ENCODE measurements at places on chromosomes 11 and 22.
A peak's percentile ranks its signal among the peaks of the same experiment; 100 is the strongest.

- H3K4me3 ChIP-seq, result no peak overlapping the region
- H3K4me1 ChIP-seq, result no peaks in the 10 kb centered on the region
- no peaks in the 10 kb centered on the region for H3K27me3 ChIP-seq
- H3K27ac ChIP-seq, result no peak overlapping the region
- DNase-seq, result no peak
Observed at GRCh38 chr22:24867323-24868022, 61.5 kb downstream of the SGSM1 start.

- H3K27ac ChIP-seq, result no peak overlapping the region
- H3K4me1 ChIP-seq, result no peaks in the 10 kb centered on the region
- no peaks in the 10 kb centered on the region for H3K36me3 ChIP-seq
- H3K4me3 ChIP-seq, result no peak overlapping the region
Observed at GRCh38 chr11:126034039-126034932, 28.4 kb downstream of the CDON start.

GRCh38 chr22:27405672-27406388, 395.7 kb downstream of the MN1 start:
- H3K4me1 ChIP-seq, result no peaks in the 10 kb centered on the region
- H3K36me3 ChIP-seq, result no peaks in the 10 kb centered on the region
- no peak for DNase-seq
- H3K27ac ChIP-seq, result no peak overlapping the region

DNA sequence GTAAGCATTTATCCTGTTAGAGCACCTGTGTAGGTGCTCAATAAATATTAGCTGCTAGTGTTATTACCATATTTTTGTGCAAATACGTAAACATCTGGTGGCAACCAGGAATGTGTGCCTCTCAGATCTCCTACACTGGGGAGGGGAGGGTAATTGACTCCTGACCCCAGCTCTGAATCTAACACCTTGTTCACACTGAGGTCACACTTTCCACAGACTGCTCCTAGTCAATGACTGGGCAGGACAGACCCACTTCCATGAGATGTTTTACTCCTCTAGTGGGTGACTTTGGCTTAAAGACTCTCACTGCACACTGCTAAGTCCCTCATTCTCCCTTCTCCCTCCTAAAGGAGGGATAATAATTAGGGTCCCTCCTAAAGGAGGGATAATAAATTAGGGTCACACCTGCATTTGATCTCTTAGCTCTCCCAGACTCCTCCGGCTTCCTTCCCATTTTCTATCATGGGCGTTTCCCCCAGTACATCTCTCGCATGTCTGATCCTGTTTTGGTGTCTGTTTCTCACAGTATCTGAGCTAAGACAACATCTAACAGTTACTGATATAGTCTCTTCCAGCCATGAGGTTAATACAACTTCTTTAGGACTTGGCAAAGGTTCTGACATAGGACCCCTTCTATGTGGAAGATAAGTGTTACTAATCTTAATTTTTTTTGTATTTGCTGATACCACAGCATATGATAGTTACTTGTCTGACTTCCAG, 8.0 kb downstream of the CSTPP1 start:
- no peaks in the 10 kb centered on the region for H3K27me3 ChIP-seq
- no peak for DNase-seq
- H3K36me3 ChIP-seq, result peaks cover 3% of the 10 kb centered on the region
- H3K4me3 ChIP-seq, result no peak overlapping the region
- H3K4me1 ChIP-seq, result no peaks in the 10 kb centered on the region
- no peak overlapping the region for H3K27ac ChIP-seq

GRCh38 chr11:121717296-121717695, 264.5 kb upstream of the SORL1-AS1 start:
- H3K4me3 ChIP-seq, result no peak overlapping the region
- H3K4me1 ChIP-seq, result peaks cover under 1% of the 10 kb centered on the region
- H3K36me3 ChIP-seq, result no peaks in the 10 kb centered on the region
- DNase-seq, result no peak

- no peak for DNase-seq
- peak overlapping the region; percentile 21 for H3K27ac ChIP-seq
- H3K27me3 ChIP-seq, result no peaks in the 10 kb centered on the region
- H3K4me1 ChIP-seq, result peaks cover 86% of the 10 kb centered on the region
- no peak overlapping the region for H3K4me3 ChIP-seq
Observed at GRCh38 chr22:46730568-46731245, 7.3 kb downstream of the CERK start.

GRCh38 chr11:11569936-11570491, 51.8 kb downstream of the GALNT18 start:
- no peaks in the 10 kb centered on the region for H3K36me3 ChIP-seq
- H3K4me3 ChIP-seq, result no peak overlapping the region
- no peak overlapping the region for H3K27ac ChIP-seq

DNA sequence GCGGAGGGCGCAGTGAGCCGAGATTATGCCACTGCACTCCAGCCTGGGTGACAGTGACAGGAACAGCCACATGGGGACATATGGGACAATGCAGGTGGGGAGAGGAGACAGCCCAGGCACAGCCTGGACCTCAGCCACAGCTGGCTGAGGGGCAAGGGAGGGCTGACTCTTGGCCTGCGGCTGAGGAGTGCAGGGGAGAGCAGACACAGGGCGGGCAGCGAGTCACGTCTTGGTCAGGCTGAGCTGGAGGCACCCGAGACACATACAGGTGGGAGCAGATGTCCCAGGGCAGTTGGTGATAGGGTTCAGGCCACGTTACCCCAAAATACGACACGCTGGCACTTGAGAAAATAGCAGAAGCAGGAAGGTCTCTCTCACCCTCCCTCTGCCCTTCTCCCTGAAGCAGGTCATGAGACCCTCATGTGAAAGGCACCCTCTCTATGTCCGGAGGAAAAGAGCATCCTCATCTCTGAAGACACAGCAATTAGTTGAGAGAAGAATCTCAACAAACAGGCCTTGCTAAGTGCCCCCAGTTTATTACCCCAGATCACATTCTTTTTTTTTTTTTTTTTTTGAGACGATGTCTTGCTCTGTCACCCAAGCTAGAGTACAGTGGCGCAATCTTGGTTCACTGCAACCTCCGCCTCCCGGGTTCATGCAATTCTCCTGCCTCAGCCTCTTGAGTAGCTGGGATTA, 10.5 kb downstream of the KIAA0930 start:
- no peak overlapping the region for H3K27ac ChIP-seq
- H3K4me1 ChIP-seq, result peaks cover 14% of the 10 kb centered on the region
- no peak for DNase-seq
- no peak overlapping the region for H3K4me3 ChIP-seq
- no peaks in the 10 kb centered on the region for H3K27me3 ChIP-seq
- H3K36me3 ChIP-seq, result peaks cover 4% of the 10 kb centered on the region

GRCh38 chr11:55819330-55819729, at the start of gene OR5D18:
Gene OR5D18 (plus strand): TSS chr11:55819630. CDS start chr11:55819630, 0 bp downstream.
- no peaks in the 10 kb centered on the region for H3K4me1 ChIP-seq
- no peak within 1 kb of the TSS for H3K4me3 ChIP-seq
- H3K27me3 ChIP-seq, result no peaks in the 10 kb centered on the region
- DNase-seq, result no peak
- H3K27ac ChIP-seq, result no peak within 1 kb of the TSS

- H3K36me3 ChIP-seq, result no peaks in the 10 kb centered on the region
- no peak overlapping the region for H3K4me3 ChIP-seq
- peaks cover 6% of the 10 kb centered on the region for H3K27me3 ChIP-seq
- no peaks in the 10 kb centered on the region for H3K4me1 ChIP-seq
Observed at GRCh38 chr11:113255096-113255495, 59.3 kb upstream of the TTC12 start.

DNA sequence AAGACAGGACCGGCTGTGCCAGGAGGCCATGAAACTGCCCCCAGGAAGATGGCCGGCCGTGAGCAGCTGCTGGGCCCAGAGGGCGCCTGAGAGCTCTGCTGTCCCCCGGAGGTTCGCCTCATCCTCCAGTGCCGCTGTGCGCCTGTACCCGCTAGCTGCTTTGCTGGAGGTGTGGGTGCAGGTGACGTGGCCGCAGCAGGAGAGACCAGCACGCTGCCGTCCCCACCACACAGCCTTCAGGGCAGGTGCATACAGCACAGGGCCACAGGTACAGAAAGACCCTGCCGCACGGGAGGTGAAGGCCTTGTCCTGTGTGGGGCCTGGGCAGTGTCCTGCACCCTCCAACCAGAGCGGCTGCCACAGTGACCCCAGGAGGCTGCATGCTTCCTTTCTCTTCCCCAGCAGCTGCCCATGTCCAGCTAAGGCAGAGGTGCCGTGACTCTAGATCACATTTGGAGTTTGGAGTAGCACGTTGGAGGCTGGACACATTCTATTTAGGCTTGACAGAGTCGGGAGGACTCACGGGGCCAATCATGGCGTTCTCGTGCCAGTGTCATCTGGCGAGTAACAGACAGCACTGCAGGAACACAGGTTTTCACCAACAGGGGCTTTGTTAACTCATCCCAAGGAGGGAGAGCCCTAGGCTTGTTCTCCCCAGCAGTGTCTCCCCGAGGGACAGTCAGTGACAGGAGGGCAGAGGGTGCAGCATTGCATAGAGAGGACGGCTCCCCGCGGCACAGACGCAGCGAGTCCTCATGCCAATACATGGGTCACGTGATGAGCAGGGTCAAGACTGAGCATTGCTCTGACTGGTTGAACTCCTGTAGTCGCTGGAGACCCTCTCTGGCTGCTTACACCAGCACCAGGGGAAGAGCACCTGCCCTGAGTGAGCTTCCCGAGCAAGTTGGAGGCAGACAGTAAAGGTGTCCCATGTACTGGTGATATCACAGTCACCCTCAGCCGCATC, 18.7 kb upstream of the PANX2 start:
- H3K4me3 ChIP-seq, result no peak overlapping the region
- no peaks in the 10 kb centered on the region for H3K36me3 ChIP-seq
- no peak for DNase-seq
- H3K4me1 ChIP-seq, result peaks cover 6% of the 10 kb centered on the region
- H3K27me3 ChIP-seq, result no peaks in the 10 kb centered on the region

- H3K27me3 ChIP-seq, result peaks cover 6% of the 10 kb centered on the region
- no peak for DNase-seq
- H3K27ac ChIP-seq, result no peak overlapping the region
- no peaks in the 10 kb centered on the region for H3K4me1 ChIP-seq
Observed at GRCh38 chr22:27220339-27220738, 563.0 kb downstream of the MIAT start.

DNA sequence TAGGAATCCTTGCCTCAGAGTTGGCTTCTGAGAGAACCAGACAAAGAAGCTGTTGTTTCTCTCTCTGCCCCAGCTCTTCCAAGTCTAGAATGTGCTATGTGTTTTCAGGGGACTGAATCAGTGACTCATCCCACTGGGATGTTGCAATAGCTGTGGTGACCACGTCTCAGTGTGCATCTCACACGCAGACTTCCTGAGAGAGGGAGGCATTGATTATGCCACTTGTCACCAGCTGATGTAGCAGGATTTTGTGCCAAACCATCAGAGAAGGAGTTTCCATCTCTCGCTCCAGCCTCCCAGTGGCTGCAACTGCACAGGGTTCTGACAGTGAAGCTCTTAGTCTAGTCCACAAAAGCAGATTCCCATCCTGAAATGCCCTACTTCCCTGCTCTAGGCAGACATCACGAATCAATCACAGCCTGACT, 455.8 kb downstream of the MIAT start:
- H3K4me1 ChIP-seq, result no peaks in the 10 kb centered on the region
- H3K4me3 ChIP-seq, result no peak overlapping the region
- no peak overlapping the region for H3K27ac ChIP-seq
- no peaks in the 10 kb centered on the region for H3K36me3 ChIP-seq
- DNase-seq, result no peak
- H3K27me3 ChIP-seq, result no peaks in the 10 kb centered on the region

DNA sequence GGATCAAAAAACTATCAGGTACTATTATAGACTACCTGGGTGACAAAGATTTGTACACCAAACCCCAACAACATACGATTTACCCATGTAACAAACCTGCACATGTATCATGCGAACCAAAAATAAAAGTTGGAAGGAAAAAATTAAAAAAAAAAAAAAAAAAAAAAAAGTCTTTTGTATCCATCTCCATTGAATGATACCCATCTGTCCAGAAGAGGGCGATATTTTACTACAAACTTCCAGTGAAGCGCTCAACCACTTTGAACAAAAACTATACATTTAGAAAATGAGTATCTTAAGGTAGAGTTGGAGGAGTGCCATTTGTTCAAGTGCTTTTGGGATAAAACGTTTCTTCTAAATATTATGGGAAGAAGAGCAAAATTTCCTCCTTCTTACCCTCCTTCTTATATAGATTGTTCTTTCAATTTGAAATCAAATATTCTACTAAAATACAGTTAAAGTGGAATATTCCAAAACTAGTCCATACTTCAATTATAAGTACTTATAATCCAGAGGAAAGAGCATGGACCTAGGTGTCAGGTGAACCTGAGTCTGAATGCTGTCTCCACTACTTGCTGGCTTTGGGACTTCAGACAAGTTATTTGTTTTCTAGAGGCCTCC, 23.3 kb downstream of the ARL14EP start:
- H3K36me3 ChIP-seq, result no peaks in the 10 kb centered on the region
- H3K27me3 ChIP-seq, result no peaks in the 10 kb centered on the region
- no peaks in the 10 kb centered on the region for H3K4me1 ChIP-seq
- H3K27ac ChIP-seq, result no peak overlapping the region

GRCh38 chr11:125978778-125979407, 33.0 kb downstream of the VSIG10L2 start:
- no peaks in the 10 kb centered on the region for H3K36me3 ChIP-seq
- H3K4me1 ChIP-seq, result no peaks in the 10 kb centered on the region
- H3K27me3 ChIP-seq, result no peaks in the 10 kb centered on the region

GRCh38 chr11:121453589-121454299, 977 bp upstream of the SORL1-AS1 start:
- H3K27me3 ChIP-seq, result no peaks in the 10 kb centered on the region
- H3K27ac ChIP-seq, result peak overlapping the region; percentile 51
- H3K4me3 ChIP-seq, result peak overlapping the region; percentile 90
- peaks cover 12% of the 10 kb centered on the region for H3K36me3 ChIP-seq
- DNase-seq, result no peak

- H3K4me3 ChIP-seq, result no peak overlapping the region
- no peaks in the 10 kb centered on the region for H3K4me1 ChIP-seq
- no peaks in the 10 kb centered on the region for H3K27me3 ChIP-seq
- no peak for DNase-seq
- no peak overlapping the region for H3K27ac ChIP-seq
- peaks cover 89% of the 10 kb centered on the region for H3K36me3 ChIP-seq
Observed at GRCh38 chr11:74936087-74936486, 12.8 kb downstream of the XRRA1 start.

DNA sequence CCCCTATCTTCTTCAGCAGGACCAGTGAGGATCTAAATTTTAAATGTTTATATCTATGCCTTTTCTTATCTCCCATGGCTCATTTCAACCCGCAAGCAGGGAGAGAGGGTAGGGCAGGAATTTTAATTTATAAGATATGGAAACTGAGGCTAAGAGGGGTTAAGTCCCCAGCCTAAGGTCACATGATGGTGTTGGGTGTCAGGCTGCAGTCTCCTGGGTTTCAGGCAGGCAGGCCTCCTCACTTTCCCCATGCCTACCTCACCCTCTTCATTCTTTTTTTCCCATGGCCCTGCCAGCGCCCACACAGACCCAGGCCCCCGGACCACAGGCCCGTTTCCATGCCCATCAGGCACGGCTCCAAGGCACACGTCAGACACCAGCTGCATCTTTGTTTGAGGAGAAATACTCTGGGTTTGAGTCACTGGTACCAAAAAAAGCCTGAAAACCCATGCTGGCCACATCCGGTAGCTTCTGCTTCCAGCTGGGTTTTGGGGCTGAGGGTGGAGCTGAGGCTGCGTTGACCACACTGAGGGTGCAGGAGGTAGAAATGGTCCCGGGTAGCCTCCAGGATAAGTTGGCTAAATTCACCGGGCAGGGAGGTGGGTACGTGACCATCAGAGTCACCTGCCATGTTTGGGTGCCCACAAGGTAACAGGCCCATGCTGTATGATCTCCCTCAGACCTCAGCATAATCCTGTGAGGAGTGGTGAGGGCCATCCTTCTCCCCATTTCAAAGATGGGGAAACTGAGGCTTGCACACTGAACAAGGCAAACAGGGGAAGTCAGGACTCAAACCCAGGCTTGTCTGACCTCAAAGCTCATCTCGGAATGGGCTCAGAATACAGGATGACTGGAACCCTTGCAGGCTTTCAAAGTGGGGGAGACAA, 7.5 kb downstream of the CRYBB1 start:
- no peaks in the 10 kb centered on the region for H3K27me3 ChIP-seq
- H3K27ac ChIP-seq, result no peak overlapping the region
- H3K4me3 ChIP-seq, result no peak overlapping the region
